ENCODE measurements at places on chromosomes 3 and 15. TPM values are rescaled to one million over a fixed set of nuclear protein-coding genes. Genes with fewer than 3 reads are reported as not detected.

Gene OR5K3
- not detected for polyA plus RNA-seq

Gene RBM5
- polyA plus RNA-seq, result 367 TPM

Gene BLOC1S6
- 34.7 TPM for polyA plus RNA-seq

Gene SPINT1
- polyA plus RNA-seq, result 75.5 TPM

Gene CEMIP
- polyA plus RNA-seq, result 6.1 TPM

Gene VIPR1
- 2.0 TPM for polyA plus RNA-seq

GRCh38 chr3:106208967-106209366, 340.2 kb upstream of the CBLB start:
- DNase-seq, result no peak

DNA sequence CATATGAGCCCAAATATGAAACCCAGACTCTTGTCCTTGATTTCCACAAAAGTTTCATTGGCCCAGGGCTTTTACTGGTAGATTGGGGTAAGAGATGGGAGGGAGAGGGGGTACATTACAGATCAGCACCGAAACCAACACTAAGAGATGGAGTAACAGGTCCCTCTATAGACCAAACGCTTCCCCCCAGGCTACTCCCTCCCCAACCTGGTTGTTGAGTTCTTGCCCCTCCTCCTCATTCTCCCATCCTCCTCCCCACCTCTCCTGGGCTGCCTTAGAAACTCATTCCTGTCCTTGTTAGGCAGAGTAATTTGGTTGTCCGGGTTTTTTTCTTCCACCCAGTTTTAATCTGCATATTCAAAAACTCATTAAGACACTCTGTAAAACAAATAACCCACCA, 74.1 kb downstream of the MESD start:
- no peak for DNase-seq

- DNase-seq, result no peak
Observed at GRCh38 chr3:111081008-111081545, 9.5 kb downstream of the NECTIN3 start.

- DNase-seq, result peak; percentile 24
Observed at GRCh38 chr3:122621112-122621511, 43.7 kb downstream of the PARP15 start.

DNA sequence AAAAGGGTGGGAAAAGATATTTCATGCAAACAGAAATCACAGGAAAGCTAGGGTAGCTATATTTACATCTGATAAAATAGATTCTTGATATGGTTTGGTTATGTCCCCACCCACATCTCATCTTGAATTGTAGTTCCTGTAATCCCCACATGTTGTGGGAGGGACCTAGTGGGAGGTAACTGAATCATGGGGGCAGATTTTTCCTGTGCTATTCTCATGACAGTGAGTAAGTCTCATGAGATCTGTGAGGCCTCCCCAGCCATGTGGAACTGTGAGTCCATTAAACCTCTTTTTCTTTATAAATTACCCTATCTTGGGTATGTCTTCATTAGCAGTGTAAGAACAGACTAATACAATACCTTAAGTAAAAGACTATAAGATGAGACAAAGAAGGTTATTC, 558.1 kb downstream of the RSL24D1 start:
- no peak for DNase-seq

DNA sequence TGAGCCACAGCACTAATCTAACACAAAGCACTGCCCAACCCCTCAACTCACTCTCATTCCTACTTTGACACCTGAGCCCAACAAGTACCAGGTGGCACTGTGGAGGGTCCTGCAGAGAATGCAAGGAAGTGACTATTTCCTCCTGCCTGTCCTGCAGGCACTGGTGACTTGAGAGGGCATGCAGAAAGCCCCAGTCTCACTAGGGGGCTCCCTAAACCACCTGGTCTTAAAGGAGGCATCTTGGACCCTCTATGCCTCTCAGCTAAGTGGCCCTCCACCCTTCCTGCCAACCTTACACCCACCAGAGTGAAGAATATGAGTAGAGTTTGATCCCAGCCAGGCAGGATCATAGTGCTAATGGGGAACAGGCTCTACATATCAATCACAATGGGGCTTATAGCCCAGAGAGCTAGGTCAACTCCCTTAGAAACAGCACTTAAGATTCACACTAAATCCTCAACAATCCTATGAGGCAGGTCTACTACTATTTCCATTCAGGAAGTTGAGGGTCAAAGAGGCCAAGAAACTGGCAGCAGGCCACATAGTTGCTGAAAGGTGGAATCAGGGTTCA, 15.2 kb downstream of the TRAIP start:
- no peak for DNase-seq

GRCh38 chr3:136819731-136820679, 1.1 kb downstream of the SLC35G2 start:
- DNase-seq, result peak; percentile 36

DNA sequence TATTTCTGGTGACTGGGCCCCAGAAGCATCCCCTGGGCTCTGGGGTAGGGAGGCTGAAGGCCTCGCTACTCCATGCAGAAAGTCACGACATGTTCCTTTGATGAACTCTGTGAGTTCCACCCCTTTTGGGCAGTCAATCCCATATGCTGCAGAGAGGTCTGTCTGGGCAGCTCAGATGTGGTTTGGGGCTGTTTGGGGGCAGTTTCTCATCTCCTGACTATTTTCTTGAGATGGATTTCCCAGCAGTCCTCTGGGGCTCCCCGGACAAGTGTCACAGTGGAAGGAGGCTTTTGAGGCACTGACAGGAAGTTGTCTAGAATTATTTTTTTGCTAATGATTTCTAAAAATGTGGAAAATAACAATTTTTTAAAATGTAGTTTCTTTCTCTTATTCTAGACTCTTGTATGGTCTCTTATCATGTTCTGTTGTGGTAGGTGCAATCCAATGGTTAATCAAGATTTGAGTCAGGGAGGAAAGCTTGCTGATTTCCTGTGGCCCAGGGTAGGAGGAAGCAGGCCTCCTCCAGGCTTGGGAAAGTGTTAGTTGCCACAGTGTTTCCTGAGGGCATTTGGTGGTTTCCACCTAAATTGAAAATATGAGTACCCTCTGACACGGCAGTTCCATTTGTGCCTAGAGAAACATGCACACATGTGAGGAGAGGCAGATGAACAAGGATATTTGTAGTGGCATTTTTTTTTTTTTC, 19.9 kb upstream of the TATDN2 start:
- DNase-seq, result no peak

- DNase-seq, result no peak
Observed at GRCh38 chr15:36406911-36407310, 172.5 kb upstream of the CDIN1 start.

DNA sequence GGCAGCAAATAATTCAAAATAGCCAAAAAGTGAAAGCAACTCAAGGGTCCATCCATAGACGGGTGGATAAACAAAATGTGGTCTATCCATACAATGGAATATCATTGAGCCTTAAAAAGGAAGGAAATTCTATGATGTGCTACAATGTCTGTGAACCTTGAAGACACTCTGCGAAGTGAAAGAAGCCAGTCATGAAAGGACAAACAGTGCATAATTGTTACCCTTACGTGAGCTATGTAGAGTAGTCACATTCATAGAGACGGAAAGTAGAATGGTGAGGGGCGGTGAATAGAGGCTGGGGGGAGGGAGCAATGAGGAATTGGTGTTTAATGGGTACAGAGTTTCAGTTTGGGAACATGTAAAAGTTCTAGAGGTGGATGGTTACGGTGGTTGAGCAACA, 18.1 kb downstream of the IGF1R start:
- no peak for DNase-seq

DNA sequence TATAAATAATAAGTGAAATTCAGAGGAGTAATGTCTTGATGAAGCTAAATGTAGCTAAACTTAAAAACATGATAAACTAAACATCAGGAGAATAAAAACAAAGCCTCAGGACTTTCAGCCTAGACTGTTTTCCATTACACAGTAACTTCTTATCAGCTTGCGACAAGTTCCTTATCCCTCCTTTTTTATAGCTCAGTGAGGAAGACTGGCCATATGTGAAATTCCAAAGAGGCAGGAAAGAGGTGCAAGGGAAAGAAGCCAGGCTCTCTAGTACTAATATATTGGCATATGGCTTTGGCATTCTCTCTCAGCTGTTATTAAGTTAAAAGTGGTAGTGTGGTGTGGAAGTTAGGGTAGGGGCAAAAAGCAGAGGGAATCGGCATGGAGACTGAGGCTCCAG, 4.4 kb downstream of the COX17 start:
- DNase-seq, result no peak

- DNase-seq, result peak; percentile 57
Observed at GRCh38 chr3:149813367-149814281, 609 bp downstream of the RNF13 start.

Measured in renal pelvis (tissue), 12 donors.